Femur (tissue), 1 donor: ENCODE measurements at places on chromosomes 11 and 22.

- DNase-seq = no peak
These were observed 3.9 kb upstream of the SMIM35 start for GRCh38 chr11:118090545-118091162.

GRCh38 chr11:12200991-12201985 lies 90.9 kb downstream of the MICAL2 start:
- peak; percentile 63 for DNase-seq

DNA sequence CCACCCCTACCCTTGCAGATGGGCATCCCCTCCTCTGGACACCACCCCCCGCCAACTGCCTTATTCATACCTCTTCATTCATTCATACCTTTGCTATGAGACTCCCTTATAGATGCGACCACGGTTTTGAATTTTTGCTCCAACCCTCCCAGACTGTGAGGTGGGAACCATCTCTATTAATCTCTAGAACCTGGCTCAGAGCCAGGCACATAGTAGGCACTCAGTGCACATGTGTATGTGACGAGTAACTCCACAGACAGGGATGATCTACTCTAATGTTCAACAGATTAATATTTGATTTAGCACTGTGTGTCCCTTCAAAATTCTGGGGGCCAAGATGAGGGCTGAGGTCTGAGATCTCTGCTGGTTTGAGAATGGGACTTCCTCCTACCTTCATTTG lies 220.4 kb downstream of the ST3GAL4 start:
- no peak for DNase-seq

- DNase-seq = no peak
These were observed 127.4 kb downstream of the DSCAML1 start for GRCh38 chr11:117669616-117670015.

- no peak for DNase-seq
These were observed 136.0 kb upstream of the ARHGAP42 start for GRCh38 chr11:100550912-100551632.

GRCh38 chr11:62540804-62541701 lies 5.6 kb downstream of the AHNAK start:
- peak; percentile 62 for DNase-seq

- DNase-seq = no peak
These were observed 16.1 kb downstream of the MS4A18 start for GRCh38 chr11:60740573-60740972.

DNA sequence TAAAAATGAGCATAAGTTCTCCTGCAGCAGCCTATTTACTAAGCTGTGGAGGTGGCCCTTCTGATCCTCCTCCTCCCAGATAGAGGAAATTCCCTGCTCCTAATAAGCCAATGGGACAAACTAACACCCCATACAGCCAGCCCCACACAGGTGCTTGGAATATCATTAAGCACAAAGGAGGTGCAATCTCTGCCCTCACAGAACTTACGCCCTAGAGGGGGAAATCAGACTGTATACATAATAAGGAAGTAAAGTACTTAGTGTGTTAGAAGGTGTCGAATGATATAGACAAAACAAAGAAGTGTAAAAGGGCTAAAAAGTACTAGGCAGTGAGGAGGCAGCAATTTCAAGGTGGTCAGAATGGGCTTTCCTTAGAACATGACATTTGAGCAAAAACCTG lies 5.8 kb downstream of the MS4A12 start:
- no peak for DNase-seq

- DNase-seq = no peak
These were observed 190.1 kb upstream of the E2F8 start for GRCh38 chr11:19430754-19431398.

DNA sequence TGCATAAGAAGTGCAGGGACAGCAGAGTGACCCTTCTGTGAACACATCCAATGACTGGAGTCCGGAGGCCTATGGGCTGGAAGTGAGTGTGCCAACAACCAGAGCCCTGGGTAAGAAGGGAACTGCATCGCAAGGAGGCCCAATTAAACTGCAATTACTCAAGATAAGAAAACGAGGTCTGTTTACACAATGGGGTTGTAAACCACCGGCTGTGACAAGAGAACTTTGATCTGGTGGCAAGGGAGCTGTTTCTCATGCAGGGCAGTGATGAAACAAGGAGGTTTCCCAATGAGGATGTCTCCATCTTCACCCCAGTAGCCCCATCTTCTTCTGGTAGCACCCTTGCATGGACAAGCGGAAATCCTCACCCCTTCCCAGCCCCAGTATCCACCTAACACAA lies 21.5 kb downstream of the ETS1 start:
- DNase-seq = no peak

DNA sequence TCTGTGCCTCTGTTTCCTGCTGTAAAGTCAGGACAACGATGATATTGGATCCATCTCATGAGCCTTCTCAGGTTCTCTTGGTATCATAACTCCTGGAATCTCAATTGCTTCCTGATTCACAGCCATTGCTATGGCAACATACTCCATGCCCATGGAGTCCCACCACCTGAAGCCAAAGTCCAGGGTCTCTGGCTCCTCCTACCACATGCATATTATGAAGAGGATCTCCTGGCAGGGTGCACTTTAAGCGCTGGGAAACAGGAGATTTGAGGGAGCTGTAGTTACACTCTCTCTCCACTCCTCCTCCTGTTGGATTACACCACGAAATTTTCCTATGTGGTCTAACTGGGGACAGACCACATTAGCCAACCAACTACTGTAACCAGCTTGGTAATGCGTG lies 130.9 kb upstream of the SEZ6L start:
- no peak for DNase-seq

DNA sequence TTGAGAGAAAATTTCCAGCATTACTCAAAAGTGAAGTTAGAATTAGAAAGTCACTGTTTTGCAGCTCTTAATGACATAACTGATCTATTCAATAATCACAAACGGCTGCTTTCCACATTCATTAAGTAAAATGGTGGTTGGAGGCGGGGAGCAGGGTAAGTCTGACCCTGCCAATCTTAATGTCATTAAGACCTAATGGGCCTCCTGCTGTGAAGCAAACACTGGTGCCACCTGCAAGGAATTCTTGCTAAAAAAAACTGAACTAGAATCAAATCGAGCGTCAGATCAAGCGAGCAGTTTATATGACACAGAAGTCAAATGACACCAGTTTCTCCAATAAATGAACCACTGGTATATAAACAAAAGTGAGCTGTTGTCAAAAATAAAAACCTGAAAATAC lies 351.5 kb downstream of the BRD1 start:
- no peak for DNase-seq

- DNase-seq = no peak
These were observed 24.7 kb downstream of the CEP295 start for GRCh38 chr11:93686226-93686625.
